Activated CD4-positive, CD25-positive, alpha-beta regulatory T cell (primary cell): ENCODE measurements at places on chromosomes 4 and X.

- DNase-seq: no peak
Measured at GRCh38 chr4:185752872-185753271, 59.1 kb downstream of the SORBS2 start.

DNA sequence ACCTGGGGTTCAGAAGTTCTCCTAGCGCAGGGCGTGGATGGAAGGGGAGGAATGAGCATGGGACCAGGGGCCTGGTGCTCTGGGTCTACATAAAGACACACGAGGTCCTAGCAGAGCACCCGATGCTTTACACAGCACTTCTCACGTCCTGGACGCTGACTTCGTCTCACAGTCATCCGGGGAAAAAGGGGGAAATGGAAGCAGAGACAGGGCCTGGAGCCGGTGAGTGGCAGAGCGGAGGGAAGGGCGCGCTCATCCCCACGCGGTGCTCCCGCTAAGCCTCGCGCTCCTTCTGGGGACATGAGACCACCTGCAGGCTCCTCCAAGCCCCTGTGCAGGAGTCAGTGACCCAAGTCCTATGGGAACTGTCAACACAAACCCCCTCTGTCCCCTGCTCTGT, 157.7 kb downstream of the AFAP1 start:
- no peak for DNase-seq

GRCh38 chrX:38939067-38939466, 137.8 kb downstream of the MID1IP1 start:
- DNase-seq: no peak

GRCh38 chr4:118760092-118760491, 74.9 kb downstream of the METTL14 start:
- no peak for DNase-seq

GRCh38 chrX:11321986-11322385, 28.8 kb downstream of the AMELX start:
- DNase-seq: no peak

DNA sequence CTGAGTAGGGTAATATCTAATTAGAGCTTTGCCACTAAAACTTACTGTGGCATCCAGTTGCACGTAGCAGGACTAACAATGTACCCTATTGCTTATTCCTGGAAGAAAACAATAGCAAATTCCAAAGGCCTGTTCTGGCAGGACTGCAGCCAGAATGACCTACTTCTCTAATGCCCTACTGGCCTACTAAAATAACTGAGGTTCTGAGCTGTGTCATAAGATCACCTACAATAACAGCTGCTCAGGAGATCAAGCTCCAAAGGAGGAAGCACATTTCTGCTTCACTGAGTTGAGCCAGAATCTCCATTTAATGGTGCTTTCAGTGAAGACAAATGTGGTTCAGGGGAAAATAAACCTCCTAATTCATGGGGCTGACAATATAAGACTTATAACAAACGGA, 42.2 kb upstream of the CXCL8 start:
- DNase-seq: no peak

GRCh38 chrX:121161501-121161933, 114.1 kb downstream of the GLUD2 start:
- no peak for DNase-seq

GRCh38 chrX:117538178-117539089, 578.2 kb downstream of the KLHL13 start:
- no peak for DNase-seq

DNA sequence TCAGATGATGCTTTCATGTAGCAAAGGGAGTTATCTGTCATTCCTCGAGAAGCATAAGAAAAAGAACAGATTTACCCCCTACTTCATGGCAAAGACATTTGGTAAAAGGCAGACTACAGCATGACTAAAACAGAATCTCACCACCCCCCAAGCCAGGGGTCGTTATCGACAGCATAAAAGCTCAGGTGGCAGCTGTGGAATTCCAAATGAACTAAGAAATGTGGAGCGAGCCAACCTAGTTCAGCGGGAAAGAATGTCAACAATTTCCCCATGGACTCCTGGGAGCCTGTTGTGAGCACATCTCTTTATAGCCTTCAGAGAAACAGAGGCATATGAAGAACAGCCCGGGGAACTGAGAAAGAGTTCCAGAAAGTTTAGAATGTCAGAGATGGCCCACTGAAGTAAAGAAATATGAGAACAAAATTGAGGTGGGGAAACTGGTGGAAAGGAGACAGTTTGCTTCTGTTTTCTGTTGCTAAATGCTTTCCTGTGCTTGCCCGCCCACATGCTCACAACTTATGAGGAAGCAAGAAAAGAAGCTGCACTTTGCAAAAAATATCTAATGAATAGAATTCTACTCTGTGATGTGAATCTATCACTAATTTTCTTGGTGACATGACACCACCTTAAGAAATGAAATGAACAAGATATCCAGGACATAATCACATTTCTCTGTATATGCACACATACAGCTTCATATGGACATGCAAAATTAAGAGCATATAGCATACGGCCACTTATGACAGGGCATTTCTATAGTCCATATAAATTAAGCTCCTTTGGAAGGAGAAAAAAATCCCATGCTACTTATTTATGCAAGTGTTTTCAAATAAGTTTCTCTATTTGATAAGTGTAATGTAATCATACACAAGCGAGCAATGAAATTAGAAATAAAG, 135.3 kb upstream of the MID1 start:
- DNase-seq: no peak

GRCh38 chr4:7812231-7812857, 127.3 kb downstream of the AFAP1 start:
- no peak for DNase-seq

DNA sequence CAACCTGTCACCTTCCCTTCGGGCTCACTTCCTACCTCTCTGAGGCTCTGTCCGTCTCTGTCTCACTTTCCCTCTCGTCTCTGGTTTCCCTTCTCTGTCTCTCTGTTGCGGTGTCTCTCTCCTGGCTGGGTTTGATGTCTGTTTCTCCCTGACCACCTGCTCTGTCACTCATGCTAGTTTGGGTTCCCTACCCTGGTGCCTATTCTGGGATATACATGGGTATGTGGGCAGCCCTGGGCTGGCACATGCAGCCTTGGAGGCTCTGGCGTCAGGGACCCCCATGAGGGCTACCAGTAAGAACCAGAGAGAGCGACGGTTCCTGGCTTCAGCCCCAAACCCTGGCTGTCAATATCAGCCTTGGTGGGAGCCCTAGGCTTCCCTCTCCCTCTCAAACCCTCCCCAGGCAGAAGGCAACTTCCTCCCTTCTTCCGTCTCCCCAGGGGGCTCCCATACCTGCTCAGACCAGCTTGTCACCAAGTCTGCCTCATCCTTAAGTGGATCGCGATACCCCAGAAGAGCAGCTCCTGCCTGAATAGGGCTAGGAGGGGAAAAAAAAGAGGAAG, 314 bp downstream of the DNASE1L1 start:
- no peak for DNase-seq

GRCh38 chr4:116020141-116020722, 906.8 kb upstream of the NDST4 start:
- DNase-seq: no peak
